NCI-H2029 treated with DMSO at 0.1 percent for 48 hours (cell line): ENCODE measurements at places on chromosomes 1 and 21.

DNA sequence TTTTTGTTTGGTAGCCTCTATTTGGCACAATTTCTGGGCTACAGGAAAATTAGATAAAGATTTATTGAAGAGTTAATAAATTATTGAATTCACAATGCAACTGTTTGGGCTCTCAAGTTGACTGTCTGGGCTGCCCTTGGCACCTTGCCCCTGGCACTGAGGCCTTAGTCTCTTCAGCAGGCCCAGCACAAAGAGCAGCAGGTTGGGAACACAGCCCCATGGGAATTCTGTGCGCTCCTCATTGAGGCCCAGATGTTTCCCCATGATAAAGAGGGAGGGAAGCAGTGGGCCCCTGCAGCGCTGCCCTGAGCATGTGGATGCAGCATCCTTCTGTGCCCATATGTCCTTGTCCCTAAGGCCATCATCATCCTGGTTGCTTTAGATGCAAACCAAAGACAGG lies 2.9 kb downstream of the CRNN start:
- DNase-seq: no peak

GRCh38 chr1:14377386-14377785 lies 221.1 kb upstream of the KAZN start:
- DNase-seq: no peak

DNA sequence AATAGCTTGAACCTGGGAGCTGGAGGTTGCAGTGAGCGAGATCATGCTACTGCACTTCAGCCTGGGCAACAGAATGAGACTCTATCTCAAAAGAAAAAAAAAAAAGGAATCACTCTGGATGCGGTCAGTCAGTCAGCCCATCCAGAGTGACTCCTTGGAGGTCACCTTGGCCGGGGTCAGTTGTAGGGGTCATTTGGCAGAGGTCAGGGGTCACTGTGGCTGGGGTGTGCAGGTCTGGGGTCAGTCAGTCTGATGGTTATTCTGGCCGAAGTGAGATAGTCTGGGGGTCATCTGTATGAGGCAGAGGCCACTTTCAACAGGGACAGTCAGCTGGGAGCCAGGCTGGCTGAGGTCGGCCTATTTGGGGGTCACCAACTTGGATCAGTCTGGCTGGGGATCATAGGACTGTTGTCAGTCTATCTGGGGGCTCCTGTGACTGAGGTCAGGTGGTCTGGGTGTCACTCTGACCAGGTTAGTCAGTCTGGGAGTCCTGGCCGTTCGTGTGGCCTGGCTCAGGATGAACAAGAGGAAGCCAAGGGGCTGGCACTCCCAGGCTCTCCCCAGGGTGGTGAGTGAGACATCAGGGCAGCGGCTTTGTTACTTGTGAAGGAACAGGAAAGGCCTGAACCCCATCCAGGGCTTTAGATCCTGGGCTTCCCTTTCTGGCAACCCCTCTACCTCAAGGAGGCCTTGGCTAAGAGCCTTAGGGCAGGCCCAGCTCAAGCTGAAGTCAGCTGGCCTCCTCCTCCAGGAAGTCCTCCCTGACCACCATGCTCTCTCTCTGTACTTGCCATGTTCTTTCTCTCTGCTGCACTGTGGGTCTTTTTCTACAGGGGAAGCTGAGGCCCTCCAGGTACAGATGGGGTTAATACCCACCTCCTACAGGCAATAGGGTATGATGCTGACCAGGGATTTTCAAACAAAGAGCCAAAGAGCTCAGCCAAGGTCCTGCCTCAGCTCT lies 15.1 kb downstream of the PTPRU start:
- DNase-seq: no peak

- no peak for DNase-seq
These were observed 150.9 kb upstream of the DSCAM start for GRCh38 chr21:40997831-40998230.

GRCh38 chr1:235675152-235675890 lies 25.7 kb upstream of the GNG4 start:
- no peak for DNase-seq

DNA sequence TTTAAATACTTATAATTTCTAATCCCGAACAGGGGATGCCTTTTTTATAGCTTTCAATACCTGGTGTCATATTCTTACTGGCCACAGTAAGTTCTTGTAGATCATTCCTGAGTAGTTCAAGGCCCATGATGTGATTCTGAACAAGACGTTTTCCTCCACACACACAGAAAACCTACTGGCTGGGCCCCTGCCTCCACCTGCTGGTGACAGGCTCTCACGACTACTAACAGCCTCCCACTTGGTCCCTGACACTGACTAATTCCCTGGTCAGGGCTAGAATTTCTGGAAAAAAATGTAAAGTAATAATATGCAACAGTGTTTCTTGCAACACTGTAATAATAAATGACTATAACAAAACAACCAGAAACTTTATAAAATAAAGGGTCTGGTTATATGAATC lies 50.4 kb upstream of the RIPK4 start:
- peak; percentile 12 for DNase-seq

DNA sequence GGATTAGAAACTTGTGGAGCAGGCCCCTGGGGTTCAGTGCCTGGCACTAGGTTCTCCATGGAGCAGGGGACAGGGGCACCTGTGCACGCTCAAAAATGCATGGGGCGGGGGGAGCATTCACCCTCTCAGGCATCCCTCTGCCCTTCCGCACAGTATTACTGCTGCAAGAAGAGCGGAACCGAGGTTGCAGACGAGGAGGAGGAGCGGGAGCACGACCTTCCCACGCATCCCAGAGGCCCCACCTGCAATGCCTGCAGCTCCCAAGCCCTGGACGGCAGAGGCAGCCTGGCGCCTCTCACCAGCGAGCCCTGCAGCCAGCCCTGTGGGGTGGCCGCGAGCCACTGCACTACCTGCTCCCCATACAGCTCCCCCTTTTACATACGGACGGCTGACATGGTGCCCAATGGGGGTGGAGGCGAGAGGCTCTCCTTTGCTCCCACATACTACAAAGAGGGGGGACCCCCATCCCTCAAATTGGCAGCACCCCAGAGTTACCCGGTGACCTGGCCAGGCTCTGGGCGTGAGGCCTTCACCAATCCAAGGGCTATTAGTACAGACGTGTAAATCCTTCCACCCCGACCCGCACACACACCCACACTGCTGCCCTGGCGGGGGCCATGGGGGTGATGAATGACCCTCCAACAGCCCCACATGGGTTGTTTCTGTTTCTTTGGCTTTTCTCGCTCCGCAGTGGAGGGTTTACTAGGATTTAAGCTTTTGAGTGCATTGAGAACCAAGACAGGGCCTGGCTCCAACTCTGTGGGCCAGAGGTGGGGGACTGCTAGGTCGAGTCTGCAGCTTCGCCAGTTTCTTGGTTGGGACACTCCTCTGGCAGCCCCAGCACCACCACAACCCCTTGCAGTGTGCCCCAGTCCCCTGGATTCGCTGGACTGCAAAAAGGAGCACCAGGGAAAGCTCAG lies 63.7 kb downstream of the TOR1AIP2 start:
- no peak for DNase-seq

DNA sequence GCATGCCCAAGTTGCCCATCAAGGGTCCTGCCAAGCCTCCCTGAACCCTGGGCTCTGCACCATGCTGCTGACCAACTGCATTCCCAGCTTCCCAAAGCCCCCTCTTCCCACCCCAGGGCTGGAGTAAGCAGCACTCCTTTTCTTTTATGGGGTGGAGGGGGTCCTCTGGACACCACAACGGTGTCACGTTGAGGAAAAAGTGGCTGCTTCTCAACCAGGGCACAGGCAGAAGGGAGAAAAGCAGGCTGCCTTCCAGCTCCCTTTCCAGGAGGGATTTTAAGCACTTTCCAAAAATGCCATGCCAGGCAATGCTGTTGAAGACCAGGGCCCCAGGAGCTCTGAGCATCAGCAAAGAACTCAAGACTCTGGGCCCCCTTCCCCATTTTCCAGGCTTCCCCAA lies 691 bp downstream of the RIMS3 start:
- no peak for DNase-seq
